ENCODE measurements at places on chromosomes 12 and 14.

DNA sequence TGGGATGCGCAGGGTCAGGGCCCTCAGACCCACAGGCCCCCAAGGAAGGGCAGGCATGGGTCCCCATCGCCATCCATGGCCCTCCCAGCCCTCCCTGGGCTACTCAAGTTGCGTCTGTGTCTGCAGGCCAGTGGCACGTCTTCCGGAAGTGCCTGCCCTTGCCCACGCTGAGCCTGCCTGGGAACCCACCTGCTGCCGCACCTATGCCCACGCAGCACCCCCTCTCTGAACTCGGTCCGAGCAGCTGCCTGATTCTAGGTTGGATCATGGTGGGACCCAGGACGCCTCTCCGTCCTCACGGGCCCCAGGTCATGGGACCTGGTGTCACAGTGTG, 182.8 kb downstream of the ADGRD1 start:
- DNase-seq: no peak

DNA sequence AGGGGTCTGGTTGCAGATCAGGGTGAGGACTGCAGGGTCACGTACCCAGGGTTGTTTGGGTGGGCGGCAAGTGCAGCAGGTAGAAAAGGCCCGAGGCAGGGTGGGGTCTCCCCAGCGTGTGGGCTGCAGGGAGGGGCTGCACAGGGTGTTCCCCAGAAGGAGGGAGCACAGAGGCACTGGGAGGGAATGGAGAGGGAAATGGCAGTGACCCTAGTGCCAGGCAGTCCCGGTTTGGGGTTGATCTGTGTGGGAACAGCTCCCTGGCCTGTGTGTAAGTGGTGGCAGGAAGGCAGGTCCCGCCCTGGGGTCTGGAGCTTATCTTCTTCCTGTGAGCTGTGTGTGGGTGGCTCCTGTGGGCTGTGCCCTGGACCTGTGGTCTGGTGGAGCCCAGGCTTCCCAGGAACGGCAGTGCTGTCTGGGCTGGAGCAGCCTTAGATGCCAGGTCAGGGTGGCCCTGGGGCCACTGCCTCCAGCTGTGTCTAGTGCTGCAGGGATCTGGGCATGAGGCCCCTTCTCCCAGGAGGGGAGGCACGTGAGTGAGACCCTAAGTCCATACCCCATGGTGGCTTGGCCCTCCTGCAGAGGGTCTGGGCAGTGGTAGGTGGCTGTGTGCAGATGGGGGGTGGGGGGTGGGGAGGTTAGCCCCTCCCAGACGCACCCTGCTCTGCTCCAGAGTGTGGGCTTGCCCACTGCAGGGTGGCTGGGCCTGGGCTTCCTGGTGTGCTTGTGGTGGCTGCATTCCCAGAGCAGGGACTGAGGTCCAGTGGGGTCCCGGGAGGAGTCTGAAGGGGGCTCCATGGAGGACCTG, 363.5 kb downstream of the TMEM121 start:
- no peak for DNase-seq

GRCh38 chr12:107990325-107990724, 138.8 kb upstream of the WSCD2 start:
- no peak for DNase-seq

- peak; percentile 60 for DNase-seq
Measured at GRCh38 chr12:666766-667308, 3.6 kb upstream of the NINJ2 start.

DNA sequence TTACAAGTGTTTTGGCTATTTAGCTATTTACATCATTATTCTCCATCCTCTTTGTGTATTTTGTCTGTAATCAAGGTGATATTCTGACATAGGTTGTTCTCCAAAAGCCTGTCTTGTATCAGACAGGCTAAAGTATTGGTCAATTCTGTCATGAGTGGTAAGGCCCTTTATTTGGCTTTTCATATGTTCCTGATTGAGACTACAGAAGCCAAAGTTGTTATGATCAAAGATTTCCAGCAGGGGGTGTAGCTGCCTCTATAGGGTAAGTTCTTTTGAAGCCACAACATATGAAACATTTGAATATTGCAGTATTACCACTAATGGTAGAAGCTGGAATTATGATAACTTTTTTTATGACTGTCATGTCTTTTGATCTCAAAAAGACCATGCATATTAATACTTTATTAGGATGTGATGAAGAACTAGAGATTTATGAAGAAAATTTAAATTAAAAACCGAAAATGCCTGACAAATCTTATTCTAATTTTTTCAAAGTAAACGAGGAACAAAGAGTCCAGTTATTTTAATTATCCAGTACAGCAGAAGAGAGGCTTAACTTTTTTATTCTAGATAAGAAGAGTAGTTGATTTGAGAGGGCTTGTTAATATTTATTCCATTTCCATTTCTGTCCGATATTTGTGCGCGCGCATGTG, 3.4 kb upstream of the ARHGAP5 start:
- peak; percentile 73 for DNase-seq

DNA sequence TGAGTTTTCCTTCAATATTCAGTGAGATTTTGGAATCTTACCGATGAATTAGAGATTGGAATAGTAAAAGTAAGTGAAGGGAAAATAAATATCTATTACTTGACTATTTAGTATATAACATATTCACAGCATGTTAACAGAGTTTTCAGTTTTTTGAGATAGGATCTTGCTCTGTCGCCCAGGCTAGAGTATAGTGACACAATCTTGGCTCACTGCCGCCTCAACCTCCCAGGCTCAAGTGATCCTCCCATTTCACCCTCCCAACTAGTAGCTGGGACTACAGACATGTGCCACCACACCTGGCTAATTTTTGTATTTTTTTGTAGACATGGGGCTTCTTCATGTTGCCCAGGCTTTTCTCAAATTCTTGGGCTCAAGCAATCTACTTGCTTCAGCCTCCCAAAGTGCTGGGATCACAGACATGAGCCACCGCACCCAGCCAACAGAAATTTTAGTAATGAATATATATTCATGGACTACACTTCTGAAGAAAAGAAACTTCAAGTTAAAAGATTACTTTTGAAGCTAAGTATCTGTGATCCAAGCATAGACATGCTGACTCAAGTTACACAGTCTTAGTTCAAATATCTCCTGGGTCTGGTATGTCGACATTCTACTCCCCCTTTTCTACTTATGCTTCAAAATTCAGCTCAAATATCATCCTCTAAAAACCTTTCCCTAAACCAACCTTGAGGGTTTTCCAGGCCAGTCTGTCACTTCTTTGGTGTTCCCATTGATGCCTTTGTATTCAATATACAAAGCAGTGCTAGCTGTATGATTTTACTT, 13.8 kb downstream of the UBE2N start:
- no peak for DNase-seq

DNA sequence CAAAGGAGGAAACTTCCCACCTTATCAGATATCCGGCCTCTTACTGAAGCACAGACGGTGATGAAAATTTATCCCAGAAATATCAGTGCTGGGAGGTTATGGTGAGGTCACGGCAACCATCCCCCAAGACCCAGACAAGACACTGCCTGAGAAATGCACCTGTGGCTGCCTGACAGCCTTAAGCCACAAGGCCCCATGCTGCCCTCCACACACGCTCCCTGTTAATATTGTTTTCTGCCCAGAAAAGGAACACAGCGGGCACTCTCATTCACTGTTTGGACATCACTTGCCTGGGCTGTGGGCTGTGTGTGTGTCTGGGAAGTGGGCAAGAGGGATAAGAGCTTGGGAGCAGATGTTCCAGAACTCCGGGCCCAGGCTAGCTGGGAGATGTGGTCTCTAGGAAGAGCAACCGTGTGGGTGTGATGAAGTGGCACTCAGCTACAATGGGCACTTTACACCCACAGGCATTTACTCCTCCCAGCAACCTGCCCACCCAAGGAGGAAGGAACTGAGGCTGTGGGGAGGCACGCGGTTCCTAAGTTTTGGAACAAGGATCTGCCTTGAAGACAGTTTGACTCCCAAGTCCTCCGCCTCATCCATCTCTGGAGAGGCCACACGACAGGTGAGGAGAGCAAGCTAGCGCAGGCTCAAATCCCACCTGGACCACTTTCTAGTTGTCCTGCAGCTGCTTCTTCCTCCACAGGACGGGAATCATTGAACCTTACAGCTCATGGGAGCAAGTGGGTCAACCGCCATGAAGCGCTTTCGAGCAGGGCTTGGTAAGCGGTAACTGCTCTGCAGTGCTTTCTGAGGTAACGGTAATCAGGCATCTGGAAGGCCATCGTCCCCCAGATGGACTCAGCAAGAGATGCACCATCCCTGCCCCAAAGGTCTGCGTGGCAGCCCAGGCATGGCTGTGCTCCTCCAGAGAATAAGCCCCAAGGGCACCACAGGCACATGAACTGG, 91.4 kb downstream of the CHGA start:
- no peak for DNase-seq

- no peak for DNase-seq
Measured at GRCh38 chr14:38389681-38390080, 133.8 kb upstream of the CLEC14A start.

DNA sequence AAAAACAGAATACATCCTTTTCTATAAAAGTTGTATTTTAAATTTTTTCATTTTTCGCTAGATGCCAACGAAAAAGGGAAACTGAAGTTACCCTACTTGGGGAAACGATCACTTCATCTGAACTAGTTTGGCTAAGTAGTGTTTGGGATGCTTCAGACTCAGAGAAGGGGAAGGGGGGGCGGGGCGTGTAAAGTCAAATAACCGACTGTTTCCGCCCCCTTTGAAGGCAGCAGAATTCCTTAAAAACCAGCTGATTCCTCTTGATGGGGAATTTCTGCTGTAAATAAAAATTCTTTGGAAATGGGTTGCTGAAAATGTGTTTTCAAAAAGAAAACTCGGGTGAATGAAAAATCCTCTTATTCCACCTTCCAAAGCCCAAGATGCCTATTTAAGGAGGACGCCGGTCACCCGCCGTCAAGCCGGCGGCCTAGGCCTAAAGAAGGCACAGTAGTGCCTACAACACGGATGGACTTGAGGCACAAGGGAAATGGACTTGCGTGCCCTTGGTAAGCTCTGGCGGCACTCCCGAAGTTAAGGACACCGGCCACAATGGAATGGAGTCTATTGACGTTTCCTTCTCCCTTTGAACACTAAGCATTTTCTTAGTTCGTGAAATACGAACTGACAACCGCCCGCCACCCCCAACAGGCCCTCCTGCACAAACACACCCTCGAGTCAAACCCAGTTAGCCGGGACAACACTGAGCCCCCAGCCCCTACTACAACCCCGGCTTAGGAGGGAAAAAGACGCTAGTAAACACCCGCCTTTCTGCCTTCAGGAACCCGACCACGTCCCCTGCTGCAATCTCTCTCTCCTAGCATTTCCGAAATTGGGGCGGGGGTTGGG, 1.9 kb downstream of the ATXN2 start:
- peak; percentile 53 for DNase-seq

DNA sequence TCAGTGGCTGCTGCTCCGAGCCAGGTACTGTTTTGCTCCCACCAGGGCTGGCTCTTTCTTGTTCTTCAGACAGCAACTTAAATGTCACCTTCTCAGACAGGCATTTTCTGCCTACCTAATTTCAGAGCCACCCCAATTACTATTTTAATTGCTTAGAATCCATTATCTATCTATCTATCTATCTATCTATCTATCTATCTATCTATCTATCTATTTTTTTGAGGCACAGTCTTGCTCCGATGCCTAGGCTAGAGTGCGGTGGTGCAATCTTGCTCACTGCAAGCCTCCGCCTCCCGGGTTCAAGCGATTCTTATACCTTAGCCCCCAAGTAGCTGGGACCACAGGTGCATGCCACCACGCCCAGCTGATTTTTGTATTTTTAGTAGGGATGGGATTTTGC, 58.5 kb downstream of the SPPL3 start:
- DNase-seq: no peak

GRCh38 chr14:56100556-56100955, 17.7 kb upstream of the PELI2 start:
- no peak for DNase-seq

- no peak for DNase-seq
Measured at GRCh38 chr12:84035766-84036165, 876.8 kb downstream of the SLC6A15 start.

DNA sequence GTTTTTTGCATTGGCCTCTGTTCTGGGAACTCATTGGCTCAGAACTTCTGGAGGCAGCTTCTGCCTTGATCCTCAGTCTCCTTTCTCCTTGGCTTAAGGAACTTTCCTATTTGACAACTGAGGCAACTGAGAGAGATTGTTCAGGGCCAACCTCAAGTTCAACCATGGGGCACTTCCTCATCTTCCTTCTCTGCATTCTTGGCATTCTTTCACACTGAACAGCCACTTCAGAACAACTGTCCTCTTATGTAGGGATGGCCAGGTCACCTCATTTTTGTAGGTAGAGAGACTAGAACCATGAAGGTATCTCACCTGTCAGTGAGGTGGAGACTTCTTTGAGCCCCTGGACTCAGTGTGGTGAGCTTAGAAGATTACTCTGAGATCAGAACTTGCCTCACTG, 63.0 kb upstream of the NRXN3 start:
- no peak for DNase-seq

- no peak for DNase-seq
Measured at GRCh38 chr12:68334132-68334531, 2.0 kb upstream of the MDM1 start.

Measured in COLO829 (cell line).